Endothelial cell (in vitro differentiated cells): ENCODE measurements at places on chromosomes 1 and 21.
A peak's percentile ranks its signal among the peaks of the same experiment; 100 is the strongest.

GRCh38 chr1:177710696-177711620 lies 258.9 kb downstream of the SEC16B start:
- no peak for DNase-seq
- H3K4me3 ChIP-seq = no peak overlapping the region
- H3K4me1 ChIP-seq = no peaks in the 10 kb centered on the region
- H3K27ac ChIP-seq = no peak overlapping the region
- H3K27me3 ChIP-seq = peaks cover 2% of the 10 kb centered on the region

GRCh38 chr1:180248731-180249681 lies 18.9 kb downstream of the LHX4 start:
- peaks cover 11% of the 10 kb centered on the region for H3K36me3 ChIP-seq
- peak overlapping the region; percentile 86 for H3K4me3 ChIP-seq
- H3K4me1 ChIP-seq = peaks cover 63% of the 10 kb centered on the region
- no peak for DNase-seq
- peak overlapping the region; percentile 97 for H3K27ac ChIP-seq
- peaks cover 14% of the 10 kb centered on the region for H3K27me3 ChIP-seq

GRCh38 chr1:34796990-34797389 lies 4.2 kb downstream of the GJA4 start:
- peaks cover 12% of the 10 kb centered on the region for H3K27me3 ChIP-seq
- peak overlapping the region; percentile 23 for H3K27ac ChIP-seq
- H3K4me1 ChIP-seq = peaks cover 56% of the 10 kb centered on the region
- no peak for DNase-seq
- H3K4me3 ChIP-seq = peak overlapping the region; percentile 92
- peaks cover 48% of the 10 kb centered on the region for H3K36me3 ChIP-seq

GRCh38 chr1:166511761-166512160 lies 327.5 kb upstream of the POGK start:
- H3K27ac ChIP-seq = no peak overlapping the region
- no peaks in the 10 kb centered on the region for H3K27me3 ChIP-seq
- no peak for DNase-seq
- H3K4me3 ChIP-seq = no peak overlapping the region

DNA sequence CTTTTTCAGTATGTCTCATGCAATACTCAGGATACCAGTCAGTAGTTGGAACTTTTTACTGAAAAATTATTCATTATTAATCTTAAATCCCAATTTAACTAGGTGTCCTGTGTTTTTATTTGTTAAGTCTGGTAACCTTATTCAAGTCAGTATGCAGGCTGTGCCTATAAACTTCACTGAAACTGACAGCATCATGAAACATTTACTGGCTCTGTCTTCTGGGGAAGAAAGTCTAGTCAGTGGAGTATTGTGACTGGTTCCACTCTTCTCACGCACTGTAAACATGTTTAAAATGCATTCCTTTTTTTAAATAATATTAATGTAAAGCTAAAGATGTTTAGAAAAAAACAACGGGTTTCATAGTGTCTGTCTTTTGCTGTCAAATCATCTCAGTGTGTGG lies 739.7 kb downstream of the LTN1 start:
- no peak overlapping the region for H3K27ac ChIP-seq
- no peak for DNase-seq
- no peaks in the 10 kb centered on the region for H3K36me3 ChIP-seq
- H3K4me3 ChIP-seq = no peak overlapping the region

DNA sequence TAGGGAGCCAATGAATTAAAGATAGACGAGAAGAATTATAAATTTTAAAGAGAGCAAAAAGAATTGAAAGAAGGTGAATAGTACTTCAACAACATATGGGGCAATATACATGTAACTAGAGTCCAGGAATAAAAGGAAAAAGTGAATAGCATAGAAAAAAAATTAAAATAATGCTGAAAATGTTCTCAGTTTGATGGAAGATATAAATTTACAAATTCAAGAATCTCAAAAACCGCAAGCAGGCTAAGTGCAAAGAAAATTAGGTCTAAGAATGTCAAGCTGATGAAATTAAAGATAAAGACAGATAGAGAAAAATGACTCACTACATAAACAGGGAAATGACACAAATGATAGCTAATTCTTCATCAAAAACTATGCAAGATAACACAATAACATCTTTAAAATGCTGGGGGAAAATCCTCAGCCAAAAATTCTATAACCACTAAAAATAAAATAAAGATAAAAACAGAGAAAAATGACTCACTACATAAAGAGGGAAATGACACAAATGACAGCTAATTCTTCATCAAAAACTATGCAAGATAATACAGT lies 326.3 kb downstream of the TBX15 start:
- H3K36me3 ChIP-seq = no peaks in the 10 kb centered on the region
- DNase-seq = no peak
- H3K4me3 ChIP-seq = no peak overlapping the region
- no peak overlapping the region for H3K27ac ChIP-seq

GRCh38 chr1:9167638-9168037 lies 38.7 kb upstream of the GPR157 start:
- peaks cover 7% of the 10 kb centered on the region for H3K4me1 ChIP-seq
- H3K27me3 ChIP-seq = peaks cover 5% of the 10 kb centered on the region
- H3K36me3 ChIP-seq = peaks cover 5% of the 10 kb centered on the region
- no peak for DNase-seq
